Stimulated activated CD4-positive, alpha-beta T cell treated with anti-CD3 and anti-CD28 coated beads, Interleukin-4, amount 100 ng/mL, for 1 hour (primary cell): ENCODE measurements at places on chromosomes 12 and 14.
A peak's percentile ranks its signal among the peaks of the same experiment; 100 is the strongest.

- DNase-seq, result peak; percentile 46
Measured at GRCh38 chr14:91399868-91400640, 17.6 kb downstream of the CCDC88C start.

- no peak for DNase-seq
Measured at GRCh38 chr14:51240804-51241380, 845 bp downstream of the TMX1 start.

- no peak for DNase-seq
Measured at GRCh38 chr14:29905543-29905942, 22.1 kb downstream of the PRKD1 start.

DNA sequence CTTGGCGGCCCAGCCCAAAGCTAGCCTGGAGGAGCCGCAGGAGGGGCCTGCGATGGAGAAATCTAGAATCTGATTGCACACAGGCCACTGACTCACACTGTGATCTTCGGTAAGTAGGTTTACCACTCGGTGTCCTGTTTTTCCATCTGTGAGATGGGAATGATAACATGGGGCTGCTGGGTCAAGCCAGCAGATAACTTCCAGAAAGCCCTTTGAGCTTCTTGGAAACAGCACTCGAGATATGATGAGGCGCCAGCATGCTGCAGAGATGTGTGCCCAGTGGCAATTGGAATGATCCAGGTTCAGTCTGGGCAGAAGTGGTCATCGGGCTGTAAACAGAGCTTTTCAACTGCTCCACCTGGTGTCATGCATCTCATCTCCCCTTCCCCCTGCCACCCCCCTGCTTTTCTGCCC, 771.3 kb upstream of the TBX3 start:
- no peak for DNase-seq

DNA sequence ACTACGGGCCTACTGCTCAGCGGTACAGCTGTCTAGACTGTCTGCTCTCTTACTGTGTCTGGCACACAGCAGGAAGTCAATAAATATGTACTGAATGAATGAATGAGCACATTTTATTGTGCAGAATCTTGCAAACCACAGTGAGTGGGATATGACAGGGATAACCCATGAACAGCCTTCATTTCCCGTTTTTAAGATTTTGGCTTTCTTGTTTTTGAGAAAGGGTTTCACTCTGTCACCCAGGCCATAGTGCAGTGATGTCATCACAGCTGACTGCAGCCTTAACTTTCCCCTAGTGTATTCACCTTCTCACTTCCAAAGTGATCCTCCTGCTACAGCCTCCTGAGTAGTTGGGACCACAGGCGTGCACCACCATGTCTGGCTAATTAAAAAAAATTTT, 203.1 kb downstream of the AEBP2 start:
- DNase-seq, result no peak

DNA sequence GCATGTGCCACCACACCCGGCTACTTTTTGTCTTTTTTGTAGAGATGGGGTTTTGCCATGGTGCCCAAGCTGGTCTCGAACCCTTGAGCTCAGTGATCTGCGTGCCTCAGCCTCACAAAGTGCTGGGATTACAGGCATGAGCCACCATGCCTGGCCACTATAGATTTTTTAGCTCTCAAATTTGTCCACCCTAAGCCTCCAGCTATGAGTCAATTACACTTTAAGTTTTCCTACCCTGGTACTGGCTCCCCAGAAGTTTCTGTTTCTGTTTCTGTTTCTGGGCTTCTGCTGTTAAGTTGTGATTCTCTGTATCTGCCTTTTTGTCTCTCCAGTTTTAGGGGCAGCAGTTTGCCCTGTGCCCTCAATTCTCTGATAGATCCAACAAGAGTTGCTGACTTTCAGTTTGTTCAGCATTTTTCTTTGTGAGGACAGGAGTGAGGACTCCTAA, 4.4 kb upstream of the TINF2 start:
- DNase-seq, result no peak

GRCh38 chr12:71958457-71958856, 19.8 kb downstream of the TPH2 start:
- DNase-seq, result no peak

DNA sequence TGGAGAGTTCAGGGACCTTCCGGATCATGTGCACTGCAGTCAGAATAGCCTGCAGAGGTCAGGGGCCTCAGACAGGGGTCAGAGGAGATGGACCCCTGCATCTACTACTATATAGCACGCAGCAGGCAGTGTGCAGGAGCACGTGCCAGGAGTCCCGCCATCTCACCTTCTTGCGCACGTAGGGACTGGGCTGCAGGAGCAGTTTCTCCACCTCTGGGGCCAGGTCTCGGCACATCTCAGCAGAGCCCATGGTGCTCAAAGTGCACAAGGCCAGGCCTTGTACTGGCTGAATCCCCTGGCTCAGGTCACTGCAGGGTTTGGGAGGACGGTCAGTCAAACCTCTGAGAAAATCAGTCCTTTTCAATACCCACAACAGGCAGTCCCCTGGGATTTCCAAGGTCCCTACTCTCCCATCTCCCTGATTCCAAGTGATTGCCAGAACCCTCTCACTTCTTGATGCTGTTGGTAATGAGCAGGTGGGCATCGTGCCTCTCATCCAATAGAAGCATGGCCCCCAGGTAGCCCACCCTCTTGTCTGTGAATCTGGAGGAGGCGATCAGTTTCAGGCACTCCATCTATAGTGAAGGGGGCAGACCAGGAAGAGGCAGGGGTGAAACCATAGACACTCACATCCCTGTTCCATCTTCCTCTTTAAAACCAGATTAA, 1.3 kb downstream of the AP1G2 start:
- DNase-seq, result no peak

GRCh38 chr12:48350249-48351021, at the start of gene ZNF641:
ZNF641 (minus strand) TSS chr12:48350919; CDS start chr12:48348090, 2,829 bp downstream.
- DNase-seq, result peak; percentile 75

GRCh38 chr12:6317693-6318439, 7.4 kb downstream of the PLEKHG6 start:
- no peak for DNase-seq

DNA sequence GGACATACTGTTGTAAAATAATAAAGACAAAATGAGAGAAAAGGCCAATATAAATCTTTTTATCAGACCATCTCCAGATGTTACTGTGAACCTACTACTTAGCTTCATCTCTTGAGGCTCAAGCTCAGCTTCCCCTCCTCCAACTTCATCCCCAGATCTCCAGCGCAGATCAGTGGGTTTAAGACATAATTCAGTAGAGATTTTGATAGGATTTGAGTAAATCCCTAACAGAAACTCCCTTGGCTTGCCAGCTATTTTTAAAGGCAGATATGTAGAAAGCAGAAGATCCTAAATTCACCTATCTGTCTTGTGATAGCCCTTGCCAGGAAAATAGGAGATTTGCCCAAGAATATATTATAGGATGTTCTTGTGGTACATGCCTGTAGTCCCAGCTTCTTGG, 236.7 kb downstream of the FBXL14 start:
- no peak for DNase-seq

DNA sequence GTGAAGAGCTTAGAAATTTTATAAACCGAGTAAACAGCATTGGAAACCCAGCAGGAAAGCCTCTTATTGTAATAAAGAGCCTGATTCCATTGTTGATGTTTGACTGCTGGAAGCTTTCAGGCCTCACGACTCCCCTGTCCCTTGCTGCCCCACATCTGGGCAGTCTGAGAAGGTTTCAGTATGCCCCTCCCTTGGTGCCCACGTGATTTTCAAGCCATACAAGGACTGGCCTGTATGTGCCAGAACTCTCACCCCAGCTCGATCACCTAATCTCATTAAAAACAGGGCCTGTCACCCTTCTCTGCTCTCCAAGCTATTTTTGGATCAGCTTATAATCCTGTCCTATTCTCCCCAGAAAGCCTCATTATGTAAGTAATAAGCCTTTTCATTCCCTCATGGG, 7.5 kb upstream of the PYROXD1 start:
- DNase-seq, result no peak

DNA sequence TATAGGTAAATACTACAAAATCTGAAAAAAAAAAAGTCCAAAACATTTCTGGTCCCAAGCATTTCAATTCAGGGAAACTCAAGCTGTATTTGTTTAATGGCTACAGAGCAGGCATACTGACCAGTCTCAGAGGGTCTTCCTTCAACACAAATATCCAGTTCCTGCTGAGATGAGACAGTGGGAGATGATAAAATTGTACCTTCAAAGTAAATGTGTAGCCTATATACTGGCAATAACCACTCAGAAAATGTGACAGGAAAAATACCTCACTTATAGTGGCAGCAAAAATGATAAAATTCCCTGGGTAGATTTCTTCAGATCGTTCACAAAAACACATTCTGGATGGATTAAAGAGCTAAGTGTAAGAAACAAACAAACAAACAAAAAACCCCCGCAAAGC, 102.0 kb upstream of the FUT8 start:
- DNase-seq, result no peak

DNA sequence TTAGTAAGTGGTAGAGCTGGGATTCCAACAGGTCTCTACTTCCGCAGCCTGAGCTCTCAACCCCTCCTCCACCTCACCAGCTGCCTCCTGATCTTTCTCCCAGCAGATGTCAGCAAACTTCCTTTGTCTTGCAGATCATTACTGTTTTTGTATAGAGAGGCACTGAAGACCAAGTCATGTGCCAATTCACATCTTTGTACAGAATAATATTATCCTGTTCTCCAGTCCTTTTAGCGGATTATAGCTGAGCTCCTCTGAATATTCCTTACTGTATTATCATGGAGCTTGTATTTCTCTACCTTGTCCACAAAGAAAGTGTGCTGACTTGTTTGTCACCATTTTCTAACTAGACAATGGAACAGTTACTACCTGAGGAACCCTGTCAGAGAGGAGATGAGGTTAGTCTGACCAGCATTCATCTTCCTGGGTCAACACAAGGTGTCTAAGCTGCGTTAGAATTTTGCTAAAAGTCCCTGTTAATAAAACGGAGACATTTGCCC, 142.3 kb upstream of the ARHGAP5 start:
- DNase-seq, result no peak

DNA sequence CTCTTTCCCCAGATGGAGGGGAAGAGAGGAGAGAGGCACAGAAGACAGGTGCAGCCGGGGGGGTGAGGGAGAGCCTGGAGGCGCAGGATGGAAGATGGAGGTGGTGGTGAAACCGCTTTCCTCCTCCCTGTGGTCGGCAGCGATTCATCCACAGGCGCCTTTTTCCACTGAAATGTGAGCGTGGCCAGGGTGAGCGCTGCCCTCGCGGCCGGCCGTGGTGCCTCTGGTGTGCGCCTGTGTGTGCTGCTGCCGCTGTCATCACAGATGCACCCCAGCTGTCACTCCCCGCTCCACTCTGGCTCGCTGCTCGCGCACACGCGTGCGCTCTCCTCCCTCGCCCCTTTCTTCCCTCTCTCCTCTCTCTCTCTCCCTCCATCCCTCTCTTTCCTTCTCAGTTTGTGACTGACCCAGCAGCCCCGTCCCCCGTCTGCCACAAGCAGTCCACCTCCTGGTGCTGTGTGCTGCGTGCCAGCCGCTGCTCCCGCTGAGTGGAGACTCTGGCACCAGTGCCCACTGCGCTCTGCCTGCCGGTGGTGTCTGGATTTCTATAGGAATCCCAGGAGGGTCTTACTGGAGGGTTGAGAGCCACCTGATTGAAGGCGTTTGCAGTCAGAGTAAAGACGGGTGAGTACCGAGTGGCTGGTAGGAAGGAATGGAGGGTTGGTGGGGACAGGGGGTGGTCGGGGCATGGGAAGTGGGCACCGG, at the start of gene LRTM2:
Gene LRTM2, plus strand, starts transcription at position 375 of the 705 bp plus-strand sequence. CDS start 7,584 bp downstream, outside the sequence.
- DNase-seq, result no peak

GRCh38 chr14:53109105-53110041, 43.8 kb downstream of the DDHD1 start:
- DNase-seq, result peak; percentile 63

DNA sequence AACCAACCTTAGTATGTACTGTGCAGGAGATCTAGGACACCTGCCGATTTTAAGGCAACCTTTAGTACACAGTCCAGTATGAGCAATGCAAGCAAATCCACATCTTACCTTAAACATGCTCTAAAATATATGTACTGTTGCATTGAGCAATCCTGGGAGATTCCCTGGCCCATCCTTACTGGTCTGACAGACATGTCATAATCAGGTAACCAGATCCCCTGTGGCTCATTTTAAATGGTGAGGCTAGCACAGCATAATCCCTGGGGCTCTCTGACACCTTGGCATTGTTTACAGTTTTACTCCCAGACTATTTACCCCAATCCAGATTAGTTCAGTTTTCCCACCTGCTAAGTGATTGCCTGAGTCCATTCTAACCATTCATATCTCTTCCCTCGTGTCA, 15.1 kb downstream of the BMAL2 start:
- no peak for DNase-seq

- no peak for DNase-seq
Measured at GRCh38 chr14:94665121-94665520, 52.9 kb downstream of the SERPINA3 start.

DNA sequence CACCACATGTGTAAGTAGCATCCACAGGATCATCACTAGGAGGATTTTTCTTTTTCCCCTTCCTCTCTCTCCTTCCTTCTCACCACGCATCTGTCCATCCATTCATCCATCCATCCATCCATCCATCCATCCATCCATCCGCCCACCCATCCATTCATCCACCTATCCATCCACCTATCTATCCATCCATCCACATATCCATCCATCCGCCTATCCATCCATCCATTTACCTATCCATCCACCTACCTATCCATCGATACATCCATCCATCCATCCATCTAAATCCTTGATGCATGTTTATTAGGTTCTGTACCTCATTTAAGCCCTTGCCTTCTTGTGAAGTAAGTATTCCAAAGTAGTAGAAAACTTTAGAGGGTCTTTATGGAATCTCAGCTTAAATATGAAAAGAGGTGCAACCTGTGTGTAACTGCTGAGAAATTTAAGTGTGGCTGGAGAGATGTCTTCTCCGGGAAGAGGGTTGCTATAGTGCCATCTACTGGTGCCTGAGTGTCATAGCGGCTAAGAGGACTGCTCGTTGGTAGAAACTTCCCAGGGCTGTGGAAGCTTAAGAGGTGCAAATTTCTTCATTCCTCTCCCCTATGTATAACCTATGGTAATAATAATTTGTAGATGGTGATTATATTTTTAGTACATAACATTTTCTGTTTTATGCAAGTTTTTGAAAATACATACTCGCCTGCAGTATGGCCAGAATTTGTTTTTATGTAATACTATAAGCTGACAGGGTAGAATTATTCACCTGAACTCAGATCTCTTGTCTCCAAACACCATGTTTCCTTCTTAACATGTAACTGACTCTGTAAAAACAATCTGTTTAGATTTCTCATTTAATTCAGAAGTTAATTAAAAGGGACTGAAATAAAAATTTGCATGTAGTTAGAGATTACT, 46.0 kb downstream of the MYO1H start:
- no peak for DNase-seq

DNA sequence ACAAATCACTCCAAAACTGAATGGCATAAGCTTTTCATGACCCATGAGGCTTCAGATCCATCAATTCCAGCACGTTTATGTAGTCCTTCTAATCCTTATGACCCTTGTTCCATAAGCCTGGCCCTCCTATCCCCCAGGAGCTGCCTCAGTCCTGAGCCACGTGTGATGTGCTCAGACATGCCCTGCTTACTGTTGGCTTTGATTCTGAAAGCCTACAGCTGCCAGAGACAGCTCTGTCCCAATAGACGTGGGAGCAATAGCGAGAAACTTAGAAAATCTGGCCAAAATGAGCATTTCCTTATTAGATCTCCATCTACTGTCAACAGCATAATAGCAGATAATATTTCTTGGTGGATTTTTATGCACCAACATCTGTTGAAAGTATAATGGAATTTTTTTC, 33.2 kb downstream of the DUSP6 start:
- DNase-seq, result no peak

- DNase-seq, result no peak
Measured at GRCh38 chr14:96104469-96105057, 65.4 kb downstream of the C14orf132 start.
